MCF 10A (cell line): ENCODE measurements at places on chromosomes 5 and 9.

DNA sequence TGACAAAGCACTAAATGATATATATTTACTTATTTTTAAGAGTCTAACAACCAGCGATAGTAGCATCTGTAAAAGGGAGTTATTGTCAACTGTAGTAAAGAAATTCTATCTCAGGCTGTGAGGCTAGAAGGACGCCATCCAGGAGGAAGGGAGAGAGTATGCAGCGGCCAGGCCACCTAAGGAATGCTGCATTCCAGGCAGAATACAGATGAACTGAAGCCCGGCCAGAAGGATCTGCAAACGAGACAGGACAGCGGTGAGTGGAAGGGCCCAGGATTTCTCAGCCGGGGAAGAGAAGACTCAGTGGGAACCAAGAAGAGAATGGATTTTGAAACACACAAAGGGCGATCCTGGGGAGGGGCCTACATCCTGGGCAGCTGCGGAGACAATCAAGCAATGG, 7.4 kb downstream of the RETREG1 start:
- DNase-seq = no peak

GRCh38 chr5:148385094-148385493, 1.3 kb downstream of the FBXO38 start:
- DNase-seq = no peak

- peak; percentile 87 for DNase-seq
Measured at GRCh38 chr5:163261647-163262269, 175.6 kb upstream of the CCNG1 start.

- DNase-seq = no peak
Measured at GRCh38 chr5:140017397-140018095, 25.6 kb downstream of the NRG2 start.

GRCh38 chr5:150206098-150206778, 16.4 kb downstream of the SLC6A7 start:
- DNase-seq = no peak

DNA sequence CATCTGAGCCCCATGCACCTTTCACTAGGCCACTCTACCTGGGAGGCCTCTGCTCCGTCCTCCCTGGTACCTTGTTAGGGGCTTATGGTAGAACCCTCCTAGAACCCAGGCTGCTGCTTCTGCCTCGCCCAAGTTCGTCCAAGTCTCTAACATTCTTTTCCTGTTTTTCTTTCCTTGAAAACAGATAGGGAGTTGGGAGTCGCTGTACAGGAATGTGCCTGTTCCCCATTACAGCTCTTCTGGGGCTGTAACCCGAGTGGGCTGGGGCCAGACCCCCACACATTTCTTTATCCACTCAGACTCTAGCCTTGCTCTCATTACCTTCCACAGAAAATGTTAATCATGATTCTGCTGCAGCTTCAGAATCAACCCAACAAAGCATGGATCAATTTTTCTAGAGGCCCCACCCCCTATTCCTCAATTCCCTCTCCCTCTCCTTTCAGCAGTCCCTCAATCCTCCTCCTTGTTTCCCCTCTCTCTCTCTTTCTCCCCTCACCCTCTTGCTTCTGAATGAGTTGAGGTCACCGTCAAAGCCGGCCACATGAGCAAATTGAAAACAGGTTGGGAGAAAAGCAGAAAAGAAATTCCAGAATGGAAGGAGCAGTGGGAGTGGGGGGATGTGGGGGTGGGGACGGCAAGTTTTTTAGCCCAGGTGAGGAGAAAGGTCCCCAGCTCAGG, 193.8 kb upstream of the TRIM32 start:
- DNase-seq = no peak

DNA sequence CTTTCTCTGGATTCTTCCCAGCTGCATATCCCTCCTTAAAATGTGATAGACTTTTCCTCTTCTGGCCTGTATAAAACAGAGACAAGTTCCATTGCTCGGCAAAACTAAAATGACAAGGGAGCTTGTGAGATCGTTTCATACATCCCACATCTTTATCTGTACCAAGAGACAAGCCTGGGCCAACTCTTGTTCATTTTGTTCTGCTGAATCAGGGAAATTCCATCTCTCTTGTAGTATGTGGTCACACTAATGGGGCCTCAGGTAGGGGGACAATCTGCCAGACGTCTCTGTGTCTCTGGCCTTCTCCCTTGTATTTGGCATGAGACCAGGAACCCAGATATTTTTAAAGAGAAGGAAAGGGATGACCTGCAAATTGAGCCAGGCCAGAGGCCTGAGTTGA, 18.6 kb upstream of the PAPPA start:
- DNase-seq = no peak

DNA sequence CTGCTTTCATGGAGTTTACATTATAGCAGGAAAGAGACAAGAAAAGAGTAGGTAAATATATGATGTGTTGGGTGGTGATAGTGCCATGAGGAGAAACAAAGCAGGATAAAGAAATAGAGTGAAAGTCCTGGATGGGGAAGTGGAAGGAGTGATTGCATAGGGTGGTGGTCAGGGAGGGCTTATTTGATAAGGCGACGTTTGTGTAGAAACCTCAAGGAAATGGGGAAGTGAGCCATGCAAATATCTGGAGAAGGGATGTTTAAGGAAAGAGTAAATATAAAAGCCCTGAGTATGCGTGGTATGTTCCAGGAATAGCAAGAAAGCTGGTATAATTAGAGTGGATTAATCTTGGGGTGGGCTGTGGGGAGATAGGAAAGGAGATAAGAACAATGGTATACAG, 134.7 kb upstream of the SV2C start:
- DNase-seq = no peak

GRCh38 chr9:13431222-13431536, 151.7 kb upstream of the MPDZ start:
- DNase-seq = no peak

GRCh38 chr5:9538504-9538903, 7.4 kb downstream of the SEMA5A start:
- DNase-seq = no peak

GRCh38 chr9:132012704-132013357, 66.8 kb downstream of the MED27 start:
- DNase-seq = no peak

DNA sequence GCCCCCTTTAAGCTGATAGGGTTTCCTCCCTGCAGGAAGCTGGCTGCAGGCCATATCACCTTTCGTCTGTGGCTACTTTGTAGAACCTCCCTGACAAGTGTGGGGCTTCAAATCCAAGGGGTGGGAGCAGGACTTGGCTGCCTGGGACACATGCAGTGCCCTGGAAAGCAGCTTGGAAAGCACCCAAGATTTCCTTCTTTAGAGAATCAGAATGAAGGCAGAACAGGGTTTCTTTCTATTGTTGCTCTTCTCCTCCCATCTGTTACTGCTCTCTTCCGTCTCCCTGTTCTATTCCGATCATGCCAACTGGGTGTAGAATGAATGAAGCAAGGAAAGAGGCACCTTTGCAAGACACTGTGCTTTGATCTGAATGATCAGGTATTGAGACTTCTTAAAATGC, 282.2 kb downstream of the MED10 start:
- DNase-seq = no peak

GRCh38 chr5:139188558-139189270, 9.5 kb downstream of the SIL1 start:
- DNase-seq = no peak

- DNase-seq = peak; percentile 50
Measured at GRCh38 chr9:71984403-71984802, 73.0 kb downstream of the C9orf85 start.

DNA sequence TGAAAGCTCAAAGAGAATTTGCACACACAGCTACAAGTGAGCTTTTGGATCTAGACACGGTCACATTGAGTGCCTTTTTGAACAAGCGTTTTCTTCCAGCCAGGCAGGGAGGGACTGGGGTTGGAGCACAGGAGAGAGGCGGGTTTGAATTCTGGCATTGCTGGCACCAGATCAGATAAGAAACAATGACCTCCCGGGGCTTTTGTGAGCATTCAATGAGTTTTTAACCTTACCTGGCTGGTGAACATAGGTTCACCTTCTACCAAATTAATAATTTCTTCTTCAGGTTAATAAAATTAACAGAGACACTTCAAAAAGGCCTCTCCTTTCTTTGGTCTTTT, 312.9 kb upstream of the MSX2 start:
- DNase-seq = no peak

- DNase-seq = no peak
Measured at GRCh38 chr9:122212473-122213004, 16.2 kb downstream of the LHX6 start.

DNA sequence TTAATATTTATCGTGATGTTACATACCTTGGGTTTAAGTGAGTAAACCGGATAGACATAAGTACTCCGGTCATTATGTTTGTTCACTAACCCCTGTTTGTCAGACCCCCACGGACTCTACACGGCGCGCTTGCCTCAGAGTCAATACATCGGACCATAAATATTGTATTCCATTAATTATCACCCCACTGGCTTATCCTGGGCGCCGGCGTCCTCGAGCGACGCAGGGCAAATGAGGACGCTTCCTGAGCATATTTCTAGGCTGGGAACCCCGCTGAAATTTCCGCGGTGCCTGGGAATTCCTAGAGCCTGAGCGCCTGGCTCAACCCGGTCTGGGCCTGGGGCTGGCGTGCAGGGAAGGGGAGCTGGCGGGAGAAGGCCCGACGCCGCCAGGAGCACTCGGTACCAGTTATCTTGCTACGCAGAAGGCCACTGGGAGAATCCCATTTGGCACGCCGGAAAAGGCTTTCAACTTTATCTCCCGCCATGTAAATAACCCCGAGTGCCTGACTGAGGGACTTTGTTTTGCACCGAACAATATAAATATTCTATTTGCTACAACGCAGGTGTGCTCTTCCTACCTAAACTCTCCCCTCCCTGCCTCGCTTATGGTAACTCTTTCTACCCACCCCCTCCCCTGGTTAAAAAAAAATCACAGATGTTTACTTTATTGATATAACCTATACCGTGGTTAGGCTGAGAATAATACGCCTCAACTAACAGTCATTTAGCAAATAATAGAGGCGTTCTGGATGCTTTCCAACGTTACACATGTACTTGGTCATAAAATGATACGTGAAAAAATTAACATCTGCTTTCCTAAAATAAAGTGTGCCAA, 19.4 kb downstream of the NR2F1 start:
- no peak for DNase-seq

DNA sequence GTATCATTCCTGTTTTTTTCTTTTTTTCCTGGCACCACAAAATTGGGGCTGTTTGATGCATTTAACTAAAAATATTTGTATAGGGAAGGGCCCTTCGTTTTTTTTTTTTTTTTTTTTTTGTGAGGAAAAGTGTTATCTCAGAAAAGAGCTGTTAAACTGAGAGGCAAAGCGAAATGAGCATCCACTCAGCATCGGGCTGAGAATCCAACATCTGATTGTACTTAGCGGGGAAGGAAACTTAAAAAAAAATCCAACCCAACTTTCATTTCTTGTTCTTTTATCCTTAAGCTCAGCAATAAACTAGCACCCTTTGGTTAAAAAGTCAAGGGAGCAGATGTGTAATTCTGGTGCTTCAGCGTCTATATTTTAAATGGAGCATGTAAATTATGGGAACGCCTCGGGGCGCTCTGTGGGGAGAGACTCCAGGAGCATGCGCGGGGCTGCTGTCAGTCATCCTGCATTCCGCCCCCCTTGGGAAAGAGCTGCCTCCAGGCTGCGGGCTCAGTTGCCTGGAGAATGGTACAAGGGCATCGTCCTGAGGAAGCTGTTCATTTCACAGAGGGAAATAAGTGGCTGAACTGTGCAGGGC, 33.3 kb downstream of the DMRT2 start:
- DNase-seq = peak; percentile 37

GRCh38 chr9:130199605-130200004, 27.4 kb downstream of the NCS1 start:
- no peak for DNase-seq

GRCh38 chr9:123315635-123316034, 40.4 kb upstream of the CRB2 start:
- no peak for DNase-seq

DNA sequence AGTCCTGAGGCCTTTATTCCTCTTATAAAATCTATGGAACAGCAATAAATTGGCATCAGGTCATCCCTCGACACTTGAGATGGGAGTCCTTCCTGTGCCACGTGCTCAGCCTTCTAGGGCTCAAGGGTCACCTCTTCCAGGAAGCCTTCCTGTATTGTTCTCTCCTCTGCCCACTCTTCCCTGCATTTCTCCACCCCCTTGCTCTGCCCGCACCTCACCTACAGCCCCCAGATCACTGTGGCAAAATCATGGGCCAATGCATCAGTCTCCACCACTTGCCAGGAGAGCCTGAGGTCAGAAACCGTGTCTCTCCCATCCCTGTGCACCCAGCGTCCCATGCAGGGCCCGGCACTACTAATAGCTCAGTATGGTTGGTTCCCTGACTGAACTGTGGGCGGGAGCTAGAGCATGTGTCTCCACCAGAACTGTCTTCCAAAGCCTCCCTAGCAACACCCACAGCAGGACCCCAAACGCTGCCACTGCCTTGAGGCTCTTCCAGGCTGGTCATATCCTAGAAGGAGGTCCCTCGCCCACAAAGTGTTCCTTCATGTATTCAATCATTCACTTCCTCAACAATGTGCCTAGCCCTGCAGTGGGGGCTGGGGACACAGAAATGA, 13.5 kb downstream of the DUSP1 start:
- DNase-seq = no peak

DNA sequence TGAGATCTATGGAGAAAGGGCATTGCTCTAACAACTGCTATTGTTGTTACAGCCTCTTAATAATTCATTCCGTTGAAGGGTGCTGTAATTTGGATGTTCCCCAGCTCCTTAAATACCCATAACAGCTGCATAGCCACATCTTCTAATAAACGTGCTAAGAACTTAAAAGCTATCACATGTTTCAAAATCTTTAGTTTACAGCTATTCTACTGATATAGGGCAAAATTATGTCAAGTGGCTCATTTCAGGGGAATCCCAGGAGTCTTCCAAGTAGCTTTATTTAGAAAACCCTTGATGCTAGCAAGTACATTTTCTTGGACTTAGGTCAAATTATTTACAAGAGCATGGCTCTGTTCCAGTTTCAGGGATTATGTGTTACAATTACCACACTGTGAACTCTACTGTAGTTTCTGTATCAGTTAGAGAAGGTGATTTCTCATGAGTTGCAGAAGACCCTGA, 990.4 kb upstream of the ACO1 start:
- peak; percentile 81 for DNase-seq

- DNase-seq = no peak
Measured at GRCh38 chr5:115840873-115841272, 492 bp downstream of the ATG12 start.

GRCh38 chr9:130522233-130522808, 57.1 kb upstream of the FUBP3 start:
- DNase-seq = no peak

DNA sequence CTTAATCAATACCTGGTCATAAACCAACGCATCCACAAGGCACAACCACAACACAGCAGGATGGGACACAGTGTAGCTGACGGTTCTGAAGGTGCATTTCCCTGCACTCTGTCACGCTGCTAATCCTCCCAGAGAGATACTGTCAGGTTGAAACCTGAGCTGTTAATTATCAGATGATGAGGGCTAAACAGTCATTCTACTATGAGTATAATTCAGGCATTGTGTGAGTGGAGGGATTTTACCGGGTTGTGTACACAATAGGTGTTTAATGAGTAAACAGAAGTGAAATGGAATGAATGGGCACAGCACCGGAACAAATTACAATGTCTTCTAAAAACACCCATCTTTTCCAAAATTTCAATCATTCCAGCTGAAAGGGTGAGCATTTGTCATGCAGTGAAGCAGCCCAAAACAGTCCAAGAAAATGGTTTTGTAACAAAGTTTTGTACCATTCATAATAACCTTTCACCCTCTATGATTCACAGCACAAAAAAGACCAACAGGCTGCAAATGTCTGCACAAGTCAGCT, 71.5 kb downstream of the ABCA1 start:
- DNase-seq = no peak

- no peak for DNase-seq
Measured at GRCh38 chr5:174306345-174307030, 261.0 kb downstream of the NSG2 start.

GRCh38 chr9:107108342-107109130, 174.5 kb upstream of the RAD23B start:
- DNase-seq = no peak
